Muscle of leg (tissue), 16 donors: ENCODE measurements at places on chromosomes 7 and 10.

DNA sequence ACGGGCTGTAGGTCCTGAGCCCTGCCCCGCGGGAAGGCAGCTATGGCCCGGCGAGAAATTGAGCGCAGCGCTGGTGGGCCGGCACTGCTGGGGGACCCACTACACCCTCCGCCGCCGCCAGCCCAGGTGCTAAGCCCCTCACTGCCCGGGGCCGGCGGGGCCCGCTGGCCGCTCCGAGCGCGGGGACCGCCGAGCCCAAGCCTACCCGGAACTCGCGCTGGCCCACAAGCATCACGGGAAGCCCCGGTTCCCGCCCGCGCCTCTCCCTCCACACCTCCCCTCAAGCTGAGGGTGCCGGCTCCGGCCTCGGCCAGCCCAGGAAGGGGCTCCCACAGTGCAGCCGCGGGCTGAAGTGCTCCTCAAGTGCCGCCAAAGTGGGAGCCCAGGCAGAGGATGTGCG, 5.5 kb upstream of the CACUL1 start:
- DNase-seq = no peak

- DNase-seq = no peak
Measured at GRCh38 chr10:52464368-52465124, 150.5 kb downstream of the DKK1 start.

DNA sequence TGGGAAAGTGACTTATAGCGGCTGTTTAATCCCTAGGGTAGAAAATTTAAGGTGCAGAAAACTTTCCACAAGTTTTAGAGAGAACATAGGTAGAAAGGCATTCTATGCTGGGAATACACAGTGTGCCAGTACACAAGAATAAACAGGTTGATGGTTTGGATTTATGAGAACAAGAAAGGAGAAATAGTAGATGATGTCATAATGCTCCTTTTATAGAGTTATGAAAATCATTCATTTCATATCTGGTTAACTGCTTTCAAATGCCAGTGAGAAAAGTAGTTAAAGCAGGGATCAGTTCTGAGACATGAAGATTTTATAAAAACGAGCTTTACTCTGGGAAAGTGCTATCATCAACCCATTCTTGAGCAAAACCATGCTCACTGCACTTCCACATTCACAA, 311.4 kb downstream of the PARD3 start:
- DNase-seq = no peak

DNA sequence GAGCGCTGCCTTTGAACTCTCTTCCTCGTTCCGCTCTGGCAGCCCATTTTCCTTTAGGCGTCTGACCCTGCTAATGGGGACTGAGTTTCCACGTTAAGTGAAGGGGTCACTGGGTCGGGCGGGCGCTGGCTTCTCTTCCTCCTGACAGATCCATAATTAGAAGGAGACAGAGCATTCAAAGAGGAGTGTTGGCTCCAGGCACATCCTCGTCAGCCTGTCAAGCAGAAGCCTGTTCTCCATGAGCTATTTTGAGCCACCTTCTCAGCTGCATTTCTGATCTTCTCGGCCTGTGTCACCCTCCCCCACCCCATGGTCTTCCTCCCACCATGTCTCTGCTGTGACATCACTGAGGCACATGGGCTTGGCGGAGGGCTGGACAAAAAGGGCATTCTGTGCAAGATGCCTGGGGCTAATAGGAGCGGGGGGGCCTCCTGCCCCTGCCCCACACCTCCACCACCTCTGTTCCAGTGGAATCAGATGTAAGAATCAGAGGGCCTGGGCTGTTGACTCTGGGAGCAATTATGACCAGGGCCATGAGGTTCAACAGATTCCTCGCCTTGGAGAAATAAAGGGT, 248.1 kb downstream of the PLXNA4 start:
- DNase-seq = no peak

- DNase-seq = no peak
Measured at GRCh38 chr10:61503051-61503450, 49.9 kb upstream of the TMEM26 start.

GRCh38 chr10:117431160-117431559, 55.9 kb upstream of the PDZD8 start:
- DNase-seq = peak; percentile 73

DNA sequence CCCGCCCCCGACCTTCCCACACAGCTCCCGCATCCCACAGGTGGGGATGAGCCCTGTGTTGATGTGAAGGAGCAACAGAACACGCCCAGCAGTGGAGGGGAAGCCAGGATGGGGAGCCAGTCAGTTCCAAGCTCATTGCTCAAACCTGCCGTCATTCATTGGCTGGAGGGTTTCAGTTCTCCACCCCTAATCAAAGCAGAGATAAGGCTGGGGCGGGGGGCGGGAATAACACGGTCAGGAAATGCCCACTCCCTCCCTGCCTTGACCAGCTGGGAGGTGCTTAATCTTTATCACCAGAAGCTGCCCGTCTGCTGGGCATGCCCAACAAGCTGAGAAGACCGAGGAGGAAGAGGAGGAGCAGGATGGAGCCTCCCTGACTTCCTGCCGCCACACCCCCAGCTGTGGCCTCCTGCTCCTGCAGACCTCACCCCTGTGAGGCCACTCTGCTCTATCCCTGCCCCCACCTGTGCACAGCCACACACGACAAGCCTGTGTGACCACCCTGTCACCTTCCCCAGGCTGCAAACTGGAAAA, 265.1 kb downstream of the ZEB1 start:
- peak; percentile 37 for DNase-seq

- DNase-seq = peak; percentile 96
Measured at GRCh38 chr10:128912568-128913311, 554.3 kb upstream of the MGMT start.

- DNase-seq = peak; percentile 87
Measured at GRCh38 chr10:78754269-78755062, 314.3 kb upstream of the ZMIZ1 start.
